ENCODE measurements at places on chromosomes 11 and 22. TPM values are rescaled to one million over a fixed set of nuclear protein-coding genes. Genes with fewer than 3 reads are reported as not detected.

GRCh38 chr11:20007386-20007785 is 152.9 kb downstream of the DBX1 start:
- no peak overlapping the region for H3K27ac ChIP-seq
- H3K36me3 ChIP-seq = no peaks in the 10 kb centered on the region
- no peaks in the 10 kb centered on the region for H3K4me1 ChIP-seq
- no peak for DNase-seq
- no peaks in the 10 kb centered on the region for H3K27me3 ChIP-seq

- H3K27ac ChIP-seq = no peak overlapping the region
- H3K4me3 ChIP-seq = no peak overlapping the region
- no peaks in the 10 kb centered on the region for H3K36me3 ChIP-seq
- no peaks in the 10 kb centered on the region for H3K4me1 ChIP-seq
- no peaks in the 10 kb centered on the region for H3K27me3 ChIP-seq
Observed at GRCh38 chr11:27650988-27651387, 49.3 kb downstream of the BDNF start.

The B3GAT1 gene
- 0.28 TPM for total RNA-seq

DNA sequence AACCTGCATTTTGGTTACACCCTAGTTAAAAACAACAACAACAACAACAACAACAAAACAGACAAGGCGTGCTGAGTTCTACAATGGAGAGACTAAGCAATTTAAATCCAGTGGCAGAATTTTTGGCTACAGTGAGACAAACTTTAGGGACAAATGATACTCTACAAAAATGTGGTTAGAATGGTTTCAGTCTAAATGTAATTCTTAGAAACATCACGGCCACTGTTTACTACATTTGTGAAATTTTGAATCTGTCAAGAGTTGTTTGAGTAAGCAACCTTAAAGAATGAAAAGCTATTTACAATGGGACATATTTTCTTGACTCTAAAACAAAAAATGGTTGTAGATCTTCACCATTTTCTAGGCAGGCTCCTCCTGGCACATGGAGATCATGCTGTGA is 259.4 kb downstream of the SWAP70 start:
- H3K4me3 ChIP-seq = no peak overlapping the region
- no peaks in the 10 kb centered on the region for H3K27me3 ChIP-seq
- peak; percentile 30 for DNase-seq
- peaks cover 3% of the 10 kb centered on the region for H3K4me1 ChIP-seq

DNA sequence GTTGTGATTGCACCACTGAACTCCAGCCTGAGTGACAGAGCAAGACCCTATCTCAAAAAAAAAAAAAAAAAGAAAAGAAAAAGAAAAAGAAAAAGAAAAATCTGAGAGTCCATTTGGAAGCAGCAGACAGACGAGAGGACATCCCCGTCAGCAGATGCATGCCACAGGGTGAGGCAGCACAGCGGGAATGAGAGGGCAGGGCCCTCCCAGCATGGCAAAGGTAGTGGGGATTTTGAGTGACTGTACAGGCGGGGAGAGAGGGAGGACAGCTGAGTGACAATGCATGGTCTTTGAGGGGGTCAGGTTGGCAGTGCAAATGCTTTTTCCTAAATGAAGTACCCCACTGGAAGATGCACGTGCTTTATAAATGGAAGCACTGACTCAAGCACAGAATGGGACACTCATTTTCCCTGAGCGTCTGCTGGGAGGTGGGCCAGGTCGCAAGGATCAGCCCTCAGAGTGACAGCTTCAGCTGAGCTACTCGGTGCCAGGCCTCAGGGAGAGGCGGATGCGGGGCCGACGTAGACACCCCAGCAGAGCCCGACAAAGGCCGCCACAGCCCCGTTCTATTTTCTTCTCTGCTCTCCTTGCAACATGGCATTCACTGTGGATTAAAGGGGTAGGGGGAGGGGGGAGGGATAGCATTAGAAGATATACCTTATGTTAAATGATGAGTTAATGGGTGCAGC is 113.5 kb downstream of the SHANK2 start:
- no peak overlapping the region for H3K27ac ChIP-seq
- H3K4me3 ChIP-seq = no peak overlapping the region
- no peak for DNase-seq
- no peaks in the 10 kb centered on the region for H3K36me3 ChIP-seq

DNA sequence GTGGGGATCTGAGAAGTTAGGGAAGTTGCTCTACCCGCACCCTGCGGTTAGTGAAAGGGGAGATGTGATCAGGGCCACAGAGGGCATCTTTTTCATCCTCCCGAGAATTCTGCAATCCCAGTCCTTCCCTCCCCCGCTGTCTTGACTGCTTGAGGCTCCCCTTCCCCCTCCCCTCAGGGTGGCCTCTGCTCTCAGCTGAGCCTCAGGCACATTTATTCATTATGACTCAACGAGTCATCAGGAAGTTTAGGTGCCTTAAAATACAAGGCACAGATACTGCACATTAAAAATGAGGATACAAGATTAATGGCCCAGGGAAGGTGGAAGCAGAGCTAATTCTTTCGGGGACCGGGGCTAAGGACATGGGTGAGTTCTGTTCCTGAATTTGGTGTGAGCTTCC is 104.0 kb downstream of the CACNA1I start:
- no peak for DNase-seq
- no peak overlapping the region for H3K27ac ChIP-seq
- no peaks in the 10 kb centered on the region for H3K27me3 ChIP-seq
- H3K36me3 ChIP-seq = peaks cover 28% of the 10 kb centered on the region
- H3K4me1 ChIP-seq = no peaks in the 10 kb centered on the region

- peaks cover 4% of the 10 kb centered on the region for H3K4me1 ChIP-seq
- no peaks in the 10 kb centered on the region for H3K36me3 ChIP-seq
- H3K27ac ChIP-seq = no peak overlapping the region
- H3K27me3 ChIP-seq = peaks cover 36% of the 10 kb centered on the region
- no peak overlapping the region for H3K4me3 ChIP-seq
- DNase-seq = no peak
Observed at GRCh38 chr11:3161720-3162409, 3.2 kb downstream of the OSBPL5 start.

- peak overlapping the region; percentile 75 for H3K4me3 ChIP-seq
- H3K4me1 ChIP-seq = peaks cover 13% of the 10 kb centered on the region
- peak; percentile 85 for DNase-seq
- peaks cover 2% of the 10 kb centered on the region for H3K36me3 ChIP-seq
Observed at GRCh38 chr11:11155962-11156815, 196.9 kb downstream of the CSNK2A3 start.

The HEPN1 gene
- total RNA-seq = not detected

DNA sequence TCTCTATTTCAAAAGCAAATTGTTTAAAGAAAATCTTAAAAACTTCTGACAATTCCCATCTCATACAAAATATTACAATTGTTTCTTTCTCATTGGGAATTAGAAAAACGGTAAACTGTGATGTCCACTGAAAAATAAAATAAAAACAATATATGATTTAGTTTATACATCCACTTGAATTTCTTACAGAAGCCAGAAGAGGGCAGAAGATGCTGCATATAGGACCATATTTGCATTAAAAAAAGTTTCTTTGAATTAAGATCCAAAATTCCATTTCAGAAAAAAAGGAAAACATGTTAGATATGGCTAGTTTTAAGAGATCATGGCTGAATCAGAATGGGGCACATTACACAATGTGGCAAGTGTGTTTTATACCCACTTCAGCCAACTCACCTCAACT is 39.3 kb upstream of the LRRC4C start:
- H3K27me3 ChIP-seq = no peaks in the 10 kb centered on the region
- no peak overlapping the region for H3K4me3 ChIP-seq
- no peak for DNase-seq
- no peak overlapping the region for H3K27ac ChIP-seq
- H3K4me1 ChIP-seq = no peaks in the 10 kb centered on the region
- H3K36me3 ChIP-seq = no peaks in the 10 kb centered on the region

The USP2 gene
- 0.35 TPM for total RNA-seq

DNA sequence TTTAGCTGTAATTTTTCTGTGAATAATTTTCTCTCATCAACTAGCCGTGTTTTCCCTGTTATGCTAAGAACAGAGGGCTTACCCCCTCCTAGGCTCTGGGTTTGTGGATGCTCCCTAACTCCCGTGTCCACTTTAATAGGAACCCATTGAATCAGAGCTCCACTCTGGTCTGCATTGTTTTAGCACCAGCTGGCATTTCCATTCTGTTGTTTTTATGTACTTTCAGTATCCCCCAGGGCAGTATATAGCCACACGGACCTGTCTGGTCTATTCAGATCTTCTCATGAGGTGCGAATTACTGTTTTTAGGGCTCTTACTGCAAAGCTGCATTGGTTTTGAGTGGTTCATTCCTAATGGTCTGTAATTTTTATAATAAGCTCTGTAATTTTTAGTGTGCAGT is 16.0 kb downstream of the POLD3 start:
- no peak overlapping the region for H3K27ac ChIP-seq
- H3K36me3 ChIP-seq = peaks cover 33% of the 10 kb centered on the region

The ARFIP2 gene
- 50.8 TPM for total RNA-seq

The RAG2 gene
- not detected for total RNA-seq

GRCh38 chr11:110301032-110301431 is 4.6 kb upstream of the RDX start:
- peaks cover 15% of the 10 kb centered on the region for H3K4me1 ChIP-seq
- no peak for DNase-seq
- H3K36me3 ChIP-seq = no peaks in the 10 kb centered on the region
- no peak overlapping the region for H3K4me3 ChIP-seq

GRCh38 chr11:11482730-11483129 is 129.7 kb upstream of the CSNK2A3 start:
- no peaks in the 10 kb centered on the region for H3K4me1 ChIP-seq
- H3K27me3 ChIP-seq = peaks cover 1% of the 10 kb centered on the region
- no peak overlapping the region for H3K27ac ChIP-seq
- H3K4me3 ChIP-seq = no peak overlapping the region
